Tongue (tissue), 3 donors: ENCODE measurements at places on chromosomes 16 and 17.
A peak's percentile ranks its signal among the peaks of the same experiment; 100 is the strongest.

DNA sequence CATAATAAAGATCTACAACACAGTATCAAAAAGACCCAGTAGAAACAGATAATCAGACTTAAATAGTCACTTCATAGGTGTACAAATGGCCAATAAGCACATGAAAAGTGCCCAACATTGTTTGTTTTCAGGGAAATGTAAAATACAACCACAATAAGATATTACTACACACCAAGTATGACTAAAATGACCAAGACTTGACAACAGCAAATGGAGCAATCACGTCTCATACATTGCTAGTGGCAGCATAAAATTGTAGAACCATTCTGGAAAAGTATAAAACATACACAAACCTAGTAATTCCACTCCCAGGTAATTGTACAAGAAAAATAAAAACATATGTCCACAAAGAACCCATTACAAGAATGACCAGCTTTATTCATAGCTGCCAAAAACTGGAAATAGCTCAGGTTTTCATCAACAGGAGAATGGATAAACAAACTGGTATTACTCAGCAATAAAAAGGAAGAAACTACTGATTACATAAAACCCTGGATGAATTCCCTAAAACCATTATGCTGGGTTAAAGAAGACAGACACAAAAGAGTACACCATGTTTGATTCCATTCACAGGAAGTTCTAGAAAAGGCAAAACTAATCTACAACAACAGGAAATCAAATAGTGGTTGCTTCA is 85.6 kb downstream of the TTC19 start:
- peak; percentile 44 for DNase-seq

- DNase-seq, result no peak
Measured at GRCh38 chr16:71297341-71297634, 8.1 kb upstream of the CMTR2 start.

DNA sequence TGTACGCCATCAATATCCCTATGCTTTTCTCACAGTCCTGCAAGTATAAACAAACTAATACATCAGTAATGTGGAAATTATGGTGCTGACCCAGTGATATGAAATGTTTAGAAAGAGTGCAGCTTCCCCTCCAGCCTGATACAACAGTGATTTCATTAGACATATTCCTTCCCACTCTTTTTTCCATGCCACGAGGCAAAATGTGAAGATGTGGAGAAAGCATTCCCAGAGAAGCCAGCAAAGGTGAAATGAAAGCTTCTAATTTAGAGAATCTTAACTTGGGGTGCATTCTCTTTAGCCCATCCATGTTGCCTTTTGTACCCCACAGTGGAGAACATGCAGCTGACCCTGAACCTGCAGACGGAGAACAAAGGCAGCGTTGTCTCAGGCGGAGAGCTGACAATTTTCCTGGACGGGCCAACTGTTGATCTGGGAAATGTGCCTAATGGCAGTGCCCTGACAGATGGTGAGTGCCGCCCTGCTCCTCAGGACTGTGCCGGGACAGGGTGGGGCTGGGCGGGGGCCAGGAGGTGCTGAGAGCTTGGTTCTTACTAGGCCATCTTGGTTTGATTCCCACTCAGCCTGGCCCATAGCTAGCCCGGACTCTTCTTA is 77.8 kb downstream of the WWP2 start:
- peak; percentile 86 for DNase-seq

DNA sequence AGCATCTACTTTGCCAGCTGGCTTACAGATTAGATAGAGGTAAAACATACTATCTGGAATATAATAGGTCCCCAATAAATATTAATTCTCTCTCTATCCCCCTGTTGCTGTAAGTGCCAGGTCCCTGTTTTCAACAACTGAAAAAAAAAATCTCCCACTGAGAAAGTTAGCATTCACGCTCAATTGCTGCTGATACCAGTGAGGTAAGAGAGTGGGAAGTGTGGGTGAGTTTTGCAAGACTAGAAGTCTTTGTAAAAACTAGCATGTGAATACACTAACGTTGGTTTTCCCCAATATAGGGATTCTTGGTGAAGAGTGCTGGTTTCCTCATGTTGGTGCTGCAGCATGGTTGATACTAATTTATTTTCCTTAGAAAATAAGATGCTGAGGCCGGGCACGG is 11.7 kb upstream of the TAOK1 start:
- no peak for DNase-seq

DNA sequence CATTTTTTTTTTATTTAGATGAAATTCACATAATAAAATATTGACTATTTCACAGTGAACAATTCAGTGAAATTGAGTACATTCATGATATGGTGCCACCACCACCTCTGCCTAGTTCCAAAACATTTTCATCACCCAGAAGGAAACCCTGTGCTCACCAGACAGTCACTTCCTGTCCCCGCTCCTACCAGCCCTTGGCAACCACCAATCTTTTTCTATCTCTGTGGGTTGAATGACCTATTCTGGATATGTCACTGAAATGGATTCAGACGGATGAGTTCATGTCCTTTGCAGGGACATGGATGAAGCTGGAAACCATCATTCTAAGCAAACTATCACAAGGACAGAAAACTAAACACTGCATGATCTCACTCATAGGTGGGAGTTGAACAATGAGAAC is 40.5 kb downstream of the ATP2C2 start:
- no peak for DNase-seq

- no peak for DNase-seq
Measured at GRCh38 chr17:17612085-17613022, 20.8 kb upstream of the PEMT start.
